ENCODE measurements at places on chromosomes 13 and 19. TPM values are rescaled to one million over a fixed set of nuclear protein-coding genes. Genes with fewer than 3 reads are reported as not detected.
A peak's percentile ranks its signal among the peaks of the same experiment; 100 is the strongest.

THOP1 gene
- total RNA-seq = 102 TPM

- no peak for DNase-seq
Observed at GRCh38 chr13:109100705-109101304, 471.4 kb downstream of the MYO16 start.

DNA sequence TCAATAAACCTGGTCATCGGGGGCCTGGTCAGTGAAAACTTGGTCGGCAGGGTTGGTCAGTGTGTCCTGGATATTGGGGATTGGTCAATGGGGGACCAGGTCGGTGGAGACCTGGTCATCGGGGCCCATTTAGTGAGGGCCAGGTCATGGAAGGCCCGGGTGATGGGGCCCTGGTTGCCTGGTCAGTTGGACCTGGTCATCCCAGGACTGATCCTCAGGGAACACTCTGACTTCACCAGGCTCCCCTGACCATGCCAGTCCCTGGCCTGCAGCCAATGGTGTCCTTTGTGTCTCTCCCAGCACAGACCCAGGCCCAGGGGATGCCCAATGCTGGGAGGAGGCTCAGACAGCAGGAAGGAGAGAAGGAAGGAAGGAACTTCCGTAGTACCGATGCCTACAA lies 42.1 kb upstream of the TPM4 start:
- no peak for DNase-seq

- peak; percentile 71 for DNase-seq
Observed at GRCh38 chr19:15464394-15465385, at the start of gene RASAL3. Gene RASAL3, minus strand, starts transcription at chr19:15464544. Its CDS starts 186 bp downstream, at chr19:15464358.

- peak; percentile 60 for DNase-seq
Observed at GRCh38 chr19:1453525-1454364, 3.8 kb downstream of the APC2 start.

GRCh38 chr13:99855526-99856420 lies 115.8 kb downstream of the ZIC5 start:
- DNase-seq = no peak

- DNase-seq = no peak
Observed at GRCh38 chr19:867855-868457, 8.5 kb downstream of the CFD start.

All from hematopoietic multipotent progenitor cell (in vitro differentiated cells).